Activated CD4-positive, alpha-beta T cell treated with anti-CD3 and anti-CD28 coated beads, Interleukin-2, amount 50 U/mL, for 4 hours (primary cell): ENCODE measurements at places on chromosomes 1 and 21.

DNA sequence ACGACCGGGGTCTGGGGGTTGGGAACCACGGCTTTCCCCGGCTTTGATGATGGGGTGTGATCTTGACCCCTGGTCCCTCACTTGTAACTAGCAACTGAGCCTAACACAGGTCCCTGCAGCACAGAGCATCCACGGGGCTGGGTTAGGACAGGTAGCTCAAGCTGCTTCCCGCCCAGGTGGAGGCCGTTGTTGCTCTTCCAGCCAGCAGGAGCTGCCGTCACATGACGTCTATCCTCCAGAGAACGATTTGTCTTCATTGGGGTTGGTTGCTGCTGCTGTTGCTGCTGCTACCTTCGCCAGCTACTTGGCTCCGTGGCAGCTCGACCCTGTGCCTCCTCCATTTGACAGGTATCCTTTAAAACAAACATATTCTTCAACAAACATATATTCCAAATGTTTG is 74.3 kb upstream of the ADAR start:
- DNase-seq, result no peak

GRCh38 chr1:33168556-33169289 is 13.1 kb downstream of the TRIM62 start:
- no peak for DNase-seq

DNA sequence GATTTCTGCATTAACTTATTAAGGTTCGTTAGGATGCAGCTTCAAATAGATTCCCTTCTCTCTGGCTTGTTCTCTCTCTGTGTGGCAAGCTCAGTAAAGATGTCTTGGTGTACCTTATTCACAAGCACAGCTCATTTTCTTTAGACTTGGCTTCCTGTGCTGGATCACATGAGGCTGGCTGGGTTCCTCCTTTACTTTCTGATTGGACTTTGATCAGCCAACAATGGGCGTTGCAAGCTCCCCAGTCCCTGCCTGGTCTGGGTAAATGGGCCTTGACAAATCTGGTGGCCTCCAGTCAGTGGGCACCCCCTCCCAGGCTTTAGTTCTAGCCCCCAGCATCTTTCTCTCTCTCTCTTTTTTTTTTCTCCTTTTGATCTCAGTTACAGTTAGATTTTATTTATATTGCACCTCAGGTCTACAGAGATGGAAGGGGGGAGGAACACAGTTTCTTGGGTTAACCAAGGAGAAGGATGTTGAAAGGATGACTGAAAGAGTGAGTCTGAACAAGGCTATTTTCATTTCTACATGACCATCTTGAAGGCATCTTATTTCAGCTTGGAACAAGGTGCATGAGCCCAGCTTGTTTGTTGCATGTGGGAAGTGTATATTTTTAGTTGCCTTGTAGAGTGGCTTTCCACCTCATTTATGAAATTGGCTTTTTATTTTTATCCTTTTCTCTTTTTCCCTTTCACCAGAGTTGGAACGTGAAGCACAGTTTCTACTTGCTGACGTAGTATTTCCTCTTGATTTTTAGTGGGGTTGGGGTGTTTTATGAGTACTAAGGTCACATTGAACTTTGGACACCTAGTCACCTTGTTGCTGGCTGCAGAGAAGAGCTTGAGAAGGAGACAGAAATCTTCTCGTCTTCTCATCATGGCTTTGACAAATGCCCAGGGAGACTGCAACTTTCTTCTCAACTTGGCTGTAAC is 77.1 kb downstream of the PBX1 start:
- no peak for DNase-seq

DNA sequence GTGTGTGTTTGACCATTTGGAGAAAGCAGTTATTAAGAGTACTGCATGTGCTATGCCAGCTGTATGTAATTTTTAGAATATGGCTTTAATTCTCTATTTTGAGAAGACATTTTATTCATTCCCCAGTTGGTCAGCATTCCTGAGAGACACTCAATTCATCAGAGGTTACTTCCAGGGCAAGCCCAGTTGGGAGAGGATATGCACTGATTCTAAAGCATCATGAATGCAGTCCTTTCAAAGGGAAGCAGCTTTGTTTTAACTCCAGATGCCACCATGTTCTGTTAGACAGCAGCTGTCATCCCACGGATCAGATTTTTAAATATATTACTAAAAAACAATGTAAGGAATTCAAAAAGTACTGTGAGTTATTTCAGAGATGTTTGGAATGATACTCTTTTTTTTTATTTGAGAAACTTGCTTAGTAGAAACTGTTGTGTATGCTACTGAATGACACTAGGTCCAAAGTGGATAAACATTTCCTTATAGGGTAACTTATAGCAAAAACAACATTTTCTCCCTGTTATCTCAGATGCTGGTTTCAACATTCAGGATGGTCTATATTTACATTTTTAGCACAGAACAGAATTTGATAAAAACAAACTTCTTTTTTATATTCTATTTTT is 149.5 kb upstream of the B3GALT2 start:
- DNase-seq, result no peak

DNA sequence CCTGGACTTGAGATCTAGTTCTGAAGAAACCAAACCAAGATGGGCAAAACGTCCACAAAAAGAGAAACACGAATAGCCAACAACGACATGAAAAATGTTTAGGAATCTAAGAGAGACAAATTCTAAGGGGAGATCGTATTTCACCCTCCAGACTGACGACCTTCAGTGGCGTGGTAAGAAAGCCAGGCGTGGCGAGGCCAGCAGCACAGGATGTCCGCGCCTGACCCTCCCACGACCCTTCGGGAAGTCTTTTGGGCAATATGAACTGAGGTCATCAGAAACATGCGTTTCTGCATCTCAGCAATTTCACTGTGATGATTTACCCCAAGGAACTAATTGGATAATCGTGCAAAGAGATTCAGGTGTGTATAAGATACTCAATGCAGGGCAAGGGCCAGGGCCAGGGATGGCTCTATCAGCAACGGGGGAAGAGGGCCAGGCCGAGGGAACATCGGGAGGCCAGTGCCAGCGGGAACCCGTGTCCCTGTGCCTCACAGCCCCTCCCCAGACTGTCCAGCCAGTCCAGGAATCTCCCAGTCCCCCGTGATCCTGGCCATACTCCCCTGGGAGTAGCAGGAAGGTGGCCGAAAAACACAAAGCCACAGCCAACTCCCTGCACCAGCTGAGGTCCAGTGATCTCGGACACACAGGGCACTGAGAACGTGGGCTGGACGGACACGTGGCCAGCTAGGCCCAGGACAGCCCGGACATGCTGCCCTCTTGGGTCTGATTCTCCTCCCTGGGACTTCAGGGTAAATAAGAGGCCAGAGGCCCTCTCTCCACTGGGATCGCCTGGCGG is 53.6 kb upstream of the ADARB1 start:
- DNase-seq, result no peak

DNA sequence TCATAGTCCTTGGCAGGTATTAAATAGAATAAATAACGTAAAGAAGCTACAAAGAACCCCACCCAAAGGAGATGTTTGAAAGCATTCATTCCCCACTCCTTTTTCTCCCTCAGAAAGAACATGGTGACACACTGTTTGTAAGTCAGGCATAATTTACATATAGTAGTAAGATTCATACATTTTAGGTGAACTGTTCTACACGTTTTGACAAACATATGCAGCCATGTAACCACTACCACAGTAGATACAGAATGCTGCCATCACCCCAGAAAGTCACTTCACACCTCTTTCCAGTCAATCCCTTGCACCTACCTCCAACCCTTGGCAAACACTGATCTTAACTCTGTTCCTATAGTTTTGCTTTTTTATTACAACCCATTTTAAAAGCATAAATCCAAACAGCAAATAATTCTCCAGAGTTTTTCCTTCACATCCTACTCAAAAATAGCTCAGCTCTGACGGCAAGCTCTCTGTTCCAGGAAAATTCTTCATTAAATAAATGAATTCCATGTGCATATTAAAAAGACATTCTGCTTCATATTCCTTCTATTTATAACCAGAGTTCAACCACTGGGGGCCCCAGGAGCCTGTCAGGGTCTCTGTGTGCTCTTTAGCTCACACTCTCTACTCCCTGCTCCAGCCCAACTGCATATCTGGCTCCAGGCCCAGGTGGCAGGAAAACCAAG is 258.8 kb downstream of the PLPP3 start:
- DNase-seq, result no peak

GRCh38 chr21:39082656-39083376 is 100.4 kb downstream of the PSMG1 start:
- DNase-seq, result no peak

DNA sequence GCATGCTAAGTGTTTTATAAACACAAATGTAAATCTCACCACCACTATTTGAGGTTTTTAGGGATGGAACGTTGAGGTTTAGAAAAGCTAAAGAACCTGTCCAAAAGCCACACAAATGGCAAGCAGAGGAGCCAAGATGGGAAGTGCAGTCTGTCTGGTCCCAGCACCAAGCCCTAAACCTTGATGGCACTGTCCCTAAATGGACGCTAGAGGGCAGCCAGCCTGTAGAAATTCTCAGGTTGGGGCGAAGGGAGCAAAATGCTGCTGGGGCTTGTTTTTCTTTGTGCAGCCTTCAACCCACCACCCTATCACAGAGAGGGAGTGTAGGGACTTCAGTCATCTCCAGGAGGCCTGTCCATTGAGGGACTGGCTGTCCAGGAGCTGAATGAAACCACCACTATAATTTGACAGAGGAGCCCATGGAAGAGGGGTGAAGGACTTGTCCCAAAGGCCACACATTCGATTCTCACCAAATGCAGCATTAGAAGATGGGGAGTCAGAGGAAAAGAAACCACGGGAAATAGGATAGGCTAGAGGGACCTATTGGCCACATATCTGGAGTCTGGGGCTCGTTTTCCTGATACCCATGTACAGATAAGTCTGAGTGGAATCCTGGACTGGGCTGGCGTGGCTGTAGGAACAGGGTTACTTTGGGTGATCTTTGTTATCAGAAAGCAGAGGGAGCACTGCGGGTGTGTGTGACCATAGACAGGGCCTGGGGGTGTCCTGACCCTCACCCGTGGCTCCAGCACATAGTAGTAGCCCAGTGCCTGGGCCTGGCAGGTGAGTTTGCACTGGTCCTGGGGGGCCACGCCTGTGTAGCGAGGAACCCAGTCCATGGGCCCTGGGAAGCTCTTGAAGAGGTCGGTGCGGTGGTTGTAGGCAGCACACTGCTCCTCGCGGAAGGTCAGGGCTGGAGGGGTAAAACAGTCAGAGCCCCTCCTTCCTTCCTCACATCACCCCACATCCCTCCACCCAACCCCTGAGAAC is 6.1 kb downstream of the ADAMTS4 start:
- peak; percentile 58 for DNase-seq

DNA sequence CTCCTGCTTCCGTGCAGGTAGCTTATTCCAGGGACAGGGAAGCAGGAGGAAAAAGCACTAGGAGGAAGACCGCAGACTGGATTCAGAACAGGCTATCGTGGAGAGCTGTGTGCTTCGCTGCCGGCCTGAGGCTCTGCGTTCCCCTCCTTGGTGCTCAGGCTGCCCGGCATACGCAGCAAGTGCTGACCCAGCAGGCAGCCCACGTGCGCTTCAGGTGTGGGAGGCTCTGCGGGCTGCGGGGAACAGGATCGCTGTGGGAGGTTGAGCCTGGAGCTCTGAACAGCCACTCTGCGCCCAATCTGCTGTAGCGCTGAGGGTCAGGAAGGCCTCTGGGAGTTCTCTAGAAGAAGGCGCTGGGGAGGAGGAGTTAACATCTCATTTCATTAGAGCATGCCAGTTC is 27.9 kb downstream of the DOP1B start:
- no peak for DNase-seq

GRCh38 chr1:245493029-245493428 is 338.2 kb downstream of the KIF26B start:
- no peak for DNase-seq

DNA sequence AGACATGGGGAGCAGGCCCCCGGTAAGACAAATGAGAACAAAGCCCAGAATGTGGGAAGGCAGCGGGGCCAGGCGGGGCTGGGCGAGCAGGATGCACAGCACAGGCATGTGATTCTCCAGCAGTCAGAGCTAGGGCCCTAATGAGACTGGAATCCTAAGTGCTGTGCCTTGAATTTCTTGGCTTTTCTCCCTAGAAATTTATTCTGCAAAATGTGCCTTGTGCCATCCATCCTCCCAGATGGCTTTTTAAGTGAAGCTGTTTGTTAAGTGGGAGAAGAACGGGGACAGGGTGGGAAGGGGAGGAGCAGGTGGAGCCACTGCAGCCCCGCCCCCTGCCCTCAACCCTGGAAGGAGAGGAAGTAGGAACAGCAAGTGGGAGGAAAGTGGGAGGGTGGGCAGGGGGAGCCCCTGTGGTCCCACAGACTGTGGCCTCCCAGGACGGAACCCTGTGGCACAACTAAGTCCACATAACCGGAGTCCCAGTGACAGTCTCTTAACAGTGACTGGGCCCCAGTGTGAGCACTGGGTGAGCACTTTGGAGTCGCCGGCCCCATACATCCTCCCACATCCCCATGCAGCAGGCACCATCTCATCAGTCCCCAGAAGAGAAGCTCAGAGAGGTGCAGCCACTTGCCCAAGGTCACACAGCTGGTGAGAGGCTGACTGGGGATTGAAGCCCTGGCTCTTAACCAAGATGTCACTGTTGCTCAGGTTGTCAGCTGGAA is 216.9 kb downstream of the MATN1 start:
- DNase-seq, result no peak

DNA sequence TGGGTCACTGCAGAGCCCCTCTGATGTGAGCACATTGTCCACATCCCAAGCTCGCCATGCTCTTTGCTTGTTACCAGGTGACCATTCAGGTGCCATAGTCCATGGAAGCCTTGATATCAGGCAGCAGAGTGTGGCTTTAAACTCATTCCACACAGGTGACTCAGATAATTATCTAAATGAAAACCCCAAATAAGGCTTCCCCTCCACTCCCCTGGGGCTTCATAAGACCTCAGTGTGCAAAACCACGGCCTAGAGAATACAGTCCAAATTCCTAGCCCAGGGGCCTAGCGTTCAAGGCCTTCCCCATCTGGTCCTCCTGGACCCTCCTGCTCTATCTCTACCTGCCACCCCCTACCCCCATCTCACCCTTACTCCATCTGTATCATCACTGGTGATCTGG is 97.1 kb downstream of the ARHGEF10L start:
- no peak for DNase-seq

DNA sequence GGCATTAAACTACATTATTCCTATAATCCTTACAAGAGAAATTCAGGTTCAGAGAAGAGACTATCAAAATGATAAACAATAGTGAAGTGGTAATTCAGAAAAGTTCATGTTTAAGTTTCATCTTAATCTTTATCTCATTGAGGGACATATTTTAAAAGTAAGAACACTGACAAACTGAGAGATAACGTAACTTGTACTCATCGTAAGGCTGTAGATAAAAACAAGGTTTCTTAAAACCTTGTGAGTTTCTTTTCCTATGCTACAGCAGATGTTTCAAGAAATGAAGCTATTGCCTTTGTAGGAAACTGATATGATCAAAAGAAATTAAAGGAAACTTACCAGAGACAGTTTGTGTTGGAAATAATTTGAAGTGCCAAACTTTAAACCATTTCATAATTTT is 65.0 kb downstream of the RERE start:
- no peak for DNase-seq

- no peak for DNase-seq
Measured at GRCh38 chr1:235749755-235750300, 100.2 kb upstream of the GNG4 start.

DNA sequence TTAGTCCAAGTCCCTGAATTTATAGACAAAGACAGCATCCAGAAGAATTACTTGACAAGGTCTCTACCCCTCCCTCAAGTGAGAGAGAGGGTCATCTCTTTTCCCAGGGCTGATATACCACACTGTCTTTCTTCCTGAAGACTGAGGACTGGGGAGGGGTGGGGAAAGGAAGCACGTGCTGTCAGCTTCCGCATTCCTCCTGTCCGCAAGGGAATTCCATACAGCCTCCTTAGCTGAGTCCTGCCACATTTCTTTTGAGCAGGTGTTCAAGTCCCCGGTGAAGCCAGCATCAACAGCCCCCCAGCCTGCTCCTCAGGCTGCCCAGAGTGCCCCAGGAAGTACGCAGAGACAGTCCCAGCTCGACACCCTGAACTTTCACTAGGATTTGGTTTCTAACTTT is 34.2 kb downstream of the PCAT6 start:
- no peak for DNase-seq
